ENCODE measurements at places on chromosomes 5 and 9.

DNA sequence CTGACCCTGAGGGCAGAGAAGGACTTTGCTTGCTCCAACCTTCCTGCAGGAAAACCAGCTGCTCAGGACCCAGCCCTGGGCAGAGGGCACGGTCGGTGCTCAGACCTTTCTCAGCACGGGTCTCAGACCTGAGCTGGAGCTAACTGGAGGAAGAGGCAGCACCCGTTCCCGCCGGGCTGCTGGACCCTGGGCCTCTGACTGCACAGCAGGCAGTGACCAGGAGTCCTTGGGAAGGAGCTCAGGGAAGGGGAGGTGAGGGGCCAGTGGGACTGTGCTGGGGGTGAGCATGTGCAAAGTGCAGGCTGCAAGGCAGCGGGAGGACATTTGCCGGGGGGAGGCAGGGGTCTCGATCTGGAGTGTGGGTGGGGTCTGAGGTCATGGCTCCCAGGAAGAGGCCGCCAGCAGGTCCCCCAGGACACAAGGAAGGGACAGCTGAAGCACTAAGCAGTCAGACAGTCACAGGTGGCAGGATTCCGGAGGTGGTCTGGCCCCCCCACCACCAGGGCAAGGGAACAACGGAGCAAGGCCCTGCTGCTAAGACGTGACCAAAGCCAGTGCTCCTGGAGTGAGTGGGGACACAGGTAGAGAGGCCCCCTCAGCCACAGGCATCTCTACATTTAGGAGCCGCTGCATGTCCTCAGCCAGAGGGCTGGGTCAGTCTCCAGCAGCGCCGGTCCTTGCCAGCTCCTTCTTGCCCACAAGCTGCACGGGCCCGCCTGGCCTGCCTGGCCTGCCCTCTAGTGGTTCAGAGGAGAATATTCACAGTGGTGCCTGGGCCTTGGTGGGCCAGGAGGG lies 4.8 kb upstream of the DPM2 start:
- peak; percentile 65 for DNase-seq

GRCh38 chr5:99034336-99034735 lies 105.5 kb upstream of the CHD1 start:
- DNase-seq: no peak

DNA sequence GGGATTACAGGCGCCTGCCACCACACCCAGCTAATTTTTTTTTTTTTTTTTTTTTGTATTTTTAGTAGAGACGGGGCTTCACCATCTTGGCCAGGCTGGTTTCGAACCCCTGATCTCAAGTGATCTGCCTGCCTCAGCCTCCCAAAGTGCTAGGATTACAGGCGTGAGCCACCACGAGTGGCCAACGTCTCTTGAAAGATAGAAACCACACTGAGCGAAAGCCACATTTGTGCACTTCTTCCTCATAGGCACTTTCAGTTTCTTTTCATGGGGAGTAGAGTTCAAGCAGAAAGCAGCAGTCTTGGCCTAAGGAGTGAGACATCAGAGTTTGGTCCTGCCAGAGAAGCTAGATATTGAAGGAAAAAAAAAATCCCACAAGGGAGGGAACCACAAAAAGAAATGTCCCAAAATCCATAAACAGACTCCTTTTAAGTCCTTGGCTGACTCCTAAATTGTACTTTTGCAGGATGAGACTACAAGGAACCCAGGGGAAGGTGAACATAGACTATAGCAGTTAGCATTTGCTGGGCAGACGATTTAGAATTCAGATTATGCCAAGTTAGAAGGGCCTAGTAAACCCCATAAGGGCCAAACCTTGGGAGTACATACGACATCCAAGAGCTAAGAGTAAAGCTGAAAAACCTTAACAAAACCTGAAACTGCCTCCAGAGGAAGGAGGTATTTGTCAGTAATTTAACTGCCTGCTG lies 43.9 kb upstream of the GLIPR2 start:
- no peak for DNase-seq

- no peak for DNase-seq
Measured at GRCh38 chr5:156375895-156376495, 49.0 kb downstream of the SGCD start.

DNA sequence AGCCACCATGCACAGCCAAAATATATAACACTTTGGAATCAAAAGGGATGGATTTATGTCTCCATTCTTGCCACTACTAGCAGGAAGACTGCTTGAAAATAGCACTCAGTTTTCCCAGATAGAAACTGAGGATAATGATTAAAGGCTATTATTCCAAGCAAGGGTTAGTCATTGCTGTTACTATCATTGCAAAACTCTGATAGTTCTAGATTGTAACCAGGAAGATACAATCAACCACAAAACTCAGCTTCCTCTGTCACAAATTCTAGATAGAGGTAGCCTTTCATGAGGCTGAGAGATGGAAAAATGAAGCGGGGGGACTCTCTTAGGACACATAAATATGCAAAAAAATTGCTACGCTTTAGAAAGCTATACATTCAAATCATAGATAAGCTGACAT lies 3.1 kb downstream of the ANXA1 start:
- no peak for DNase-seq

DNA sequence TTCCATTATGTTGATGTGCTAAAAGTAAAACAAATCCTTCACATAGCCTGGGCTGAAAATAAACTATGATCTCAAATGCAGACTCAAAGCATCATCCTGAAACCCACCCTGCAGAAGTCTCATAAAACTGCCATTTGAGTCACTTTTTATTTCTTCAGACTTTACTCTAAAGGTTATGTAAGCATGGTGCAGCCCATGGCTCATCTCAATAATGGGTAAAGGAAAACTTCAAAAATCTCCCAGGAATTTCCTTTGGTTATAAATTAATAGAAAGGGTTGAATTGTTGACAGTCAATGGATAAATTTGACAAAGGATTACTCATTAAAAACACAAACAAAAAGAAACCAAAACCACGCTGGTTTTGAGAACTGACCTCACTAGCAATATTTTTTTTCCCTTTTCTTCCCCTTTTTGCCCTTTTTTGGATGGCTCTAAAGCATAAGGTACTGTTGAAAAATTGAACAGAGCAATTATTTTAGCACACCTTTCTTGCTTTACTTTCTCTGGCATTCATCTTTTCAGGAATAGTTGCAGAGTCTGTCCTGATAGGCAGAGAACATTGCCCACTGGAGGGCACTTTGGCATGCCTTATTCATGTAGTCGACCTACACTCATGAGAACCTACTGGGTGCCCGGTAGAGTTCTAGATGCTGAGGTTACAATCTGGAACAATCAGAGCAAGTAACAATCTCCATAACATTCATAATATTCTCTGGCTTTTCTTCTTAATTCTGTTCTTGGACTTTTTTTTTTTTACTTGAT lies 191.4 kb downstream of the TMEM167A start:
- no peak for DNase-seq

DNA sequence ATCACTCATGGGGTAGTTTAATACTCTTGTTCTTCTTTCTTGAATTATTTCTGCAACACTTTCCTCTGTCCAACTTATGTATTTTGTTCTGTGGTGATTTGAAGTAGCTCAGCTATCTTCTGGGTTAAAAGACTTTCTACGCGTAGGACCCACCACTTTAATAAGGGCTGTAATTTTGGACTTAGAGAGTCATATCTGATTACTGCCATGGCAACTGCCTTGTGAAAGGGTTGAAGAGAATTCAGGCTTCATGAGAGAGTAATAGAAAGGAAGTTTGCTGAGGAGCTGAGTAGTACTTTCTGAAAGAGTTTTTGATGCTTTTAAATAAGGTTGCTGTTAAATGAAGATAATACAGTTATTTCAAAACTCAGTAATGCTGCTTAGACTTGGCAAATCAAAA lies 89.5 kb downstream of the TLE4 start:
- DNase-seq: no peak
